Posterior vena cava (tissue), 2 donors: ENCODE measurements at places on chromosomes 2 and 18. TPM values are rescaled to one million over a fixed set of nuclear protein-coding genes. Genes with fewer than 3 reads are reported as not detected.

GRCh38 chr2:215624423-215624829 lies 188.6 kb upstream of the FN1 start:
- no peak for DNase-seq

Gene TMEM37
- total RNA-seq: 8.0 TPM

- no peak for DNase-seq
Measured at GRCh38 chr2:201796478-201796865, 9.9 kb upstream of the CDK15 start.

DNA sequence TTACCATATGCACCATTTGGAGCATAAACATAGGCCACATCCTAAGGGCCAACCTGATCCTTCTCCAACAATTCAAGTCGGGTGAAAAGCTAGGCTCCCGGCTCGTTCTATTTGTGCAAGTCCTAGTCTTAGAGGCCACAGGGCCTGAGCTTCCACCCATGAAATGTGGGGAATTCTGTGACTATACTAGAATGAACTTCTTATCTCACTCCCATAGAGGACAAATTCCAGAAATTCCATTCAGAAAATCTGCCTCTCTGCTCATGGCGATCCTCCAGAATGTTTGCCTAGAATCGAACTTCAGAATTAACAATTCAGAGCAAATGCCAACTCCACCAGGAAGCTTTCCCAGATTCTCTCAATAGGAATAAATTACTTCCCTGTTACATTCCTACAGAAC lies 187.9 kb downstream of the BCL11A start:
- no peak for DNase-seq

Gene TMEM247
- total RNA-seq: not detected
